Activated T-helper 1 cell treated with Interleukin-2 at 50 U/mL for 16 hours (primary cell): ENCODE measurements at places on chromosomes 3 and 15.

DNA sequence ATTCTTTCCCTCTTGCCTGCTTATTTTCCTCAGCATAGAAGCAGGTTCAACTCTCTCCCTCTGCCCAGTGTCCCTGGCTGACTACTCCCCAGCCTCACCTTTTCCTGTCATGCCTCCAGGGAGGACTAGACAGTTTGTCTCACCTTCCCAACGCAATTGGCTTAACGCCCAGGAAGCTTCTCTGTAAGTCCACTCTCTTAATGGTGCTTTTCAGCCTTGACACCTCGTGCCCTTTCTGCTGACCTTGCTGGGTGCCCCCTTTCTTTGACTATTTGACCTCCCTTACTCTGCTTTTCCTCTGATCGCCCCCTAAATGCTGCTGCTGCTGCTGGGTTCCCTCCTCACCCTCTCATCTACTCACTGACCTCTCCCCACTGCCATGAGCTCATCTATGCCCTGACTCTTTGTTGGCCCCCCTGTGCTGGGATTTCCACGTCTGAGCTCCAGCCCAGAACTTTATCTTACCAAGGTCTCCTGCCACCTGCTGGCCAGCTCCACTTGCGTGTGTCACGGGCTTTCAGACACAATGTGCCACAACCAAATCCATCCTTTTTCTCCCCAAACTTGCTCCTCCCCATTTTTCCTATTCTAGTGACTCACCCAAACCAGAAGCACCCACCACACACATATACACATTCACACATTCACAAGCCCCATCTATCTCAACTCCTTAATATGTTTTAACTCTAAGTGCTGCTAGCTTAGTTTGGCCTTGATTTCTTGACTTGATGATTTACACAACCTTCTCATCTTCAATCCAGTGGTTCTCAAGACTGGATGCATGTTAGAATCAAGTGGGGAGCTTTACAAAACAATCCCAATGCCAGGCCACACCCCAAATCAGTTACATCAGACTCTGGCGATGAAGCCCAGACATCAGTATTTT lies 16.6 kb downstream of the EPB42 start:
- no peak for DNase-seq

DNA sequence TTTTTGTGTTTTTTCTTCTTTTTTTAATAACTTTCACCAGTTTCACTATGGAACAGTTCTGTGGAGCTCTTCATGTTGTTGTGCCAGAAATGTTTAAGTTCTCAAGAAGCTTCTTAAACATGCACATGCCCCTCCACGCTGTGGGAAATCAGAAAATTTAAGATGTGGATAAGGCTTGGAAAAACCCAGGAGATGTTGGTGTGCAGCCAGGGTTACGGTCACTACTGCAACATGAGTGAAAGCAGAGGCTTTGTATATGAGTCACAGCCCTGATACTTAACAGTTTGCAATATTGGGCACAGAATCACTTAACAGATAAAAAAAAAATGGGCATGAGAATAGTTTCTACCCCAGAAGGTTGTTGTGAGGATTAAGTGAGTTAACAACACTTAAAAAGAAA lies 399.9 kb downstream of the LRTM1 start:
- DNase-seq, result no peak

- DNase-seq, result no peak
These were observed 286.3 kb downstream of the XXYLT1 start for GRCh38 chr3:194984622-194985021.

DNA sequence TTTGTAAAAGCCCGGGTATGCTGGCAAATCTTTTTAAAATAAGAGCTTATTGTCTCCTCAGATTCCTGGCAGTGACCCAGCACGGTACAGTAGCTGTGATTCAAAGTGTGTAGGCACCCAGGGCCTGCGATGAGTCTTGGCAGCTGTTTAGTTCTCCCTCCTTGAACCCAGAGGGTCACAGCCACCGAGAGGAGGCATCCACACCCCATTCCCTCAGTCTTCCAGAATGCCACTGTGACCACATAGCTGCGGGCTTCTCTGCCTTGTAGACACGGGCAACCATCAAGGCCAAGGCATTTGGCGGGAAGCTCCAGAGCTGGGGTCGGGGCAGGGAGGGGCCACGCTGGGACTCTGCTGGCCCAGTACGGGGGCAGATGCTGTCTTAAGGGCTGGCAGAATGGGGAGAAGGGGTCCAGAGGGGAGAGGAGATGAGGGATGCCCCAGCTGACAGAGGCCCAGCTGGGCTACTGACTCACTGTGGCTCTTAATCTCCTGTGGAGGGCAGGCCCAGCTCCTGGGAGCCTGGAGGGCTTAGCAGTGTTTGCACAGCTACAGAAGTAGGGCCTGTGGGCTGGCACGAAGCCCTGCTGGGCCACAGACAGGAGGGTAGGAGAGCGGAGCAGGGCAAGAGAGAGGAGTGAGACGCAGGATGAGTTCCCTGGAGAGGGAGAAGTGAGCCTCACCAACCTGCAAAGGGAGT lies 68.8 kb upstream of the DLG1 start:
- no peak for DNase-seq

DNA sequence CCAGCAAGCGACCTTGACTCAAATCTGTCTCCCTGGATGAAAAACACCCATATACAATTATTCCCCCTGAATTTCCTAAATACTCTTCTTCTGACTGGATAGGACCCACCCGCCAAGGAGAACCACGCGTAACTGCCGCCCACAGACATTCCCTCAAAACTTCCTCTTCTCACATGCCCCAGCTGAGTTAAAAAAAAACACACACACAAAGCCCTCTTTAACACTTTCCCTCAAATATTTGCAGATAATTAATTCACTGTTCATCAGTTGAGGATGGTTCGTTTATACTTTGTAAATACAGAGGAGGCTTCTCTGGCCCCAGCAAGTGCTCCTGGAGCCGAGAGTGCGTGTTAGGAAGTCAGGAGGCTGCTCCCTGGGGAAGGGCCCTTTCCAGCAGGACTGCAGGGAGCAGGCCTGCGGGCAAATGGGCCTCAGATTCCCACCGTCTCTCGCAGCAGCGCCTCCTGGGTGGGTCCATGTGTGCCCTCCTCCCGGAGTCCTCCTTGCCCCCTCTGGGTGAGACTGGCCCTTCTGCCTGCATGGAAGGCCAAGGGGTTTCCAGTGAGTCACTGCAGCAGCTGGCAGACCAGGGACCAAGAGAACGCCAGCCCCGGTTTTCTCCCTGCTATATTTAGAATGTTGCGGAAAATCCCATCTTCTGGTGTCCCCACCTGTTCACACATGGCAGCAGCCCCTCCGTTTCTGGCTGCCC lies 46.8 kb downstream of the MGLL start:
- DNase-seq, result no peak

- no peak for DNase-seq
These were observed 26.6 kb downstream of the DIPK2A start for GRCh38 chr3:143998266-143998665.

DNA sequence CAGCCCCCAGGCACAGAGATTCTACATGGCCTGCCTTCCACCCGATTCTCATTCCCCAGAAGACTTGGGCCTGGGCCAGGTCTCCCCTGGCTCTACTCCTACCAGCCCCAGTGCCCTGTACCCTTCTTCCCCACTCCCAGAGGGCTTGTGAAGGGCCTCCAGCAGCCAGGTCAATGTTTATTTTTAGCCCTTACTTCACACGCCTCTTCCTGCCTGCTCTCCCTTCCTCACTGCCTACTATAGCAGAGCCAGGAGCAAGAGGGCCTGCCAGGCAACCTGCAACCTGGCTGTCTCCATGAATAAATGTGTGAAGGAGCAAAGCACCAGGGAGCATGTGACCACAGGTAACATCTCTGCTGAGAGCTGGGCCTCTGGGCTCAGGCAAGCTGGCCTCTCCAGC lies 26.4 kb upstream of the APEH start:
- DNase-seq, result no peak

DNA sequence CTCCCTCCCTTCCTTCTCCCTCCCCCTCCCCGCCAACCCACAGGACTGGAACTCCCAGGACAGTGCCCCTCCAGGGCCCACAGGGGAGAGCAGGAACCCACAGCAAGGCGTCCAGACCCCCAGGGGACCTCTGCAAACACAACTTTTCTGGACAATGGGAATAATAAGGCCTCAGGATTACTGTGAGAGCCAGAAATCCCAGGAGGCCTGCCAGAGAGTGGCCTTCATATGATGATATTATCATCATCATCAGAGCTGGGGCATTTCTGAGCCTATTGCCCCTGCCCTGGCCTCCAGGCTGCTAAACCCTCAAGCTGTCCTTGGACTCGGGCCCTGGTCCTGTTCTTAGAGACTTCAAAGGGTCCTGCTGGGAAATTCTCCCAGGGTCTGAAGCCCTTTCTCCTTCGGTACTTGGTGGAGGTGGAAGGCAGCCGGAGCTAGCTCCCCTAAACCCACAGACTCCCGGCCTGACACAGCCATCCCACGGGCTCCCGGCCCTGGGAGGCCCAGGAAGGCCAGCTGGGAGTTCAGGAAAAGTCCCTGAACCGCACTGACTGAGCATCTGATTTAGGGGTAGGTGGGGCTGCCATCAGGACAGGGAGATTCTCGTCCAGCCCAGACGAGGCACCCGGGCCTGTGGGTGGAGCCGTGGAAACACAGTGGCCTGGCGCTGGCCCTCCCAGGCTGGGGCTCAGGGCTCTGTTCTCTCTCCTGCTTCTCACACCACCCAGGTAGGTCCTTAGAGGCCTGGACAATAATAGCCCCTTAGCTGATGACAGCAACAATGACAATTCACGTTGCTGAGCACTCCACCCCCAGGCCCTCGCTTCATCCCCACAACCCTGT lies 4.9 kb downstream of the CALML4 start:
- DNase-seq, result no peak

DNA sequence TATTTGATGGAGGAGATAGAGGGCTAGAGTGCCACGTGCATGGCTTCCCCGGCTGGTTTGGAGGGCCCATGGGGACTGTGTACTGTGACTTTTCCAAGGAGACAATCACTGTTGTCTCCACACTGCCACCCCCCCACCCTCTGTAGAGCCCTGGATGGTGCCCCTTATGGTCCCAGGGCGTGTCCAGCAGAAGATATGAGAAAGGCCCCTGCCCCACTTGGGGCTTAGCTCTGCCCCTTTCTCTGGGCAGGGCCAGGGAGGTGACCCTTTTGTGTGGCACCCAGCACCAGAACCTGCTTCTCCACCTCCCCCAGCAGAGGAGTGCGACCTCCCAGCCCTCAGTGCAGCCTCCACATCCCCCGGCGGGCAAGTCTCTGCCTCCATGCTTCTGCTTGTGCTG lies 32.1 kb downstream of the SPSB4 start:
- DNase-seq, result no peak

- DNase-seq, result no peak
These were observed 1.4 kb downstream of the CRTAP start for GRCh38 chr3:33115024-33115768.

GRCh38 chr3:12707449-12707848 lies 43.5 kb upstream of the RAF1 start:
- DNase-seq, result no peak

DNA sequence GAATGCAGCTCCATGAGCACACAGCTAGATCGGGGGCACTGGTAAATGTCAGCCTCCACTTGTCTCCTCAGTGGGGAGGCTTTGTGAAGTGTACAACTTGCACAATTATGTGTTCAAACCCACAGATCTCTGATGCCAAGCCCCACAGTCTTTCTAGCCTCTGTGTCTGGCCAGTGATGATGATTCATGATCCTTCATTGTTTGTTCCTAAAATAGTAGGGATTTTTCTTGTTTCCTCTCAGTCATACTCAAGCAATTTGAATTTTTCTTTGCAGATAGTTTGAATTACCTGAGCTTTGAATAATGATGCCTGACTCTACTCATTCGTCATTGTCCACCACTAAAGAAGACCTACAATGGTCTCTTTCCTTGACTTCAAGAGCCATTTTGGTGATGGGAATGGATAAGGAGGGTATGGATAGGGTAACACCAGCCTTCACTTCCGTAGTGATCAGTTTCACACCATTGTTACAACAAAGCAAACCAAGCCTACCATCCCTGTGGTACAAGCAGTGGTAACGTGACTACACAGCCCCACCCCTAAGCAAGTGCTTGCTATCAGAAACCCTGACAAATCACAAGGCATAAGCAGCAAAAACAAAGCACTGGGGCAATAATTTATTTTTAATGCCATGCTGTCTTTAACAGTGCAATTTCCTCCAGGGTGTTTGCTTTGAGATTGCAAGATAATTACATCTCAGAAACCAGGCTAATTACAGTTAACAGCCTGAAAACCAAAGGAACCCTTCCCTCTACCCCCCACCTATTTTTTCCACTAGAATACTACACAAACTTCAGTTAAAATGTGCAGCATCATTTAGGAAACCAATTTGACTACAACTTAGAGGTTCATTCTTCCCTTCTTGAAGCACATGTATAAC lies 114.1 kb upstream of the PPP2R3A start:
- no peak for DNase-seq

DNA sequence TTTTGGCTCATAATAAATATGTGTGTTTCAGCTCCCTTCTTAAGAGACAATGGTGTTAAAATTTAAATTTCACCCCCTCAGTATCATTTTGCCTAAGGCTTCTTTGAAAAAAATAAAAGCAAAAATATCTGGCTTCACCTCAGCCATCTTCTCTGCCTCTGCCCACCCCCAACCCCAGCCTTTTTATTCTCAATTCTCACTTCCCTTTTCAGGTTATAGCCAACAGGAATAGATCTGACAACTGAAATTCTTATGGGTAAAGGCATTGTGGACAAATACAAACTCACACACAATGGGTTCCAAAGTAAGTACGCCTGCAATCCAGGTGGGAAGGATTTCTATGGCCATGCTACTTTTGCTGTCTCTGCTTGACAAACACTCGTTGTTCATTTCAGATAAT lies 399.0 kb upstream of the ARRDC4 start:
- no peak for DNase-seq

- DNase-seq, result no peak
These were observed 41.8 kb downstream of the IQCB1 start for GRCh38 chr3:121793078-121793477.

DNA sequence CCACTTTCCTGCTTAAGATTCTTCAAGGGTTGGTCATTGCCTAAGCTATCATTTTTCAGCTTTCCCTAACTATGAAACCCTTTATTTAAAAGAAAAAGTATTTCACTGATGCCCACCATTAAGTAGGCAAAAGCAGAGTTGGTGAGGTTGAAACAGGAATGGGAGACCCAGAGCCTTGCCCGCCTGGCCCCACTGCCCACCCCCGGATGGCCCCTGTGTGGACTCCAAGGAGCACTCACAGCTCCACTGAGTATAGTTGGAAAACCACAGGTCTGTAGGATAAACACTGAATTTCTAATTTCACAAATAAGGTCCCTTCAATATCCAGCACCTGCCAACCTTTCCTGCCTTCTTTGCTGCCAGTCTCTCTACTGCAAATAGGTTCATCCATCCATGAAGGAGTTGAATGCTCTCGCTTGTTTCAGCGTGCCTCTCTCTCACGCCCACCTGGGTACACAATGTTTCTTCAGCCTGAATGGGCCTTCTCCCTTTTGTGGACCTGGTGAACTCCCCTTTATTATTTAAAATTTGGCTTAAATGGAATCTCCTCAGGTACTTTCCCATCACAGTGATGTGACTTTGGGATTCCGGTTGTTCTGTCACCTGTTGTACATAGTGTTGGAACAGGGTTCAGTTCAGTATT lies 8.7 kb upstream of the ACAP2 start:
- DNase-seq, result no peak
